ENCODE measurements at places on chromosomes 3 and 15.

- no peak for DNase-seq
Measured at GRCh38 chr3:36543276-36543997, 163.1 kb downstream of the STAC start.

- DNase-seq = no peak
Measured at GRCh38 chr3:32508711-32509110, 6.1 kb upstream of the CMTM6 start.

- DNase-seq = no peak
Measured at GRCh38 chr3:16302082-16302631, 37.1 kb downstream of the OXNAD1 start.

DNA sequence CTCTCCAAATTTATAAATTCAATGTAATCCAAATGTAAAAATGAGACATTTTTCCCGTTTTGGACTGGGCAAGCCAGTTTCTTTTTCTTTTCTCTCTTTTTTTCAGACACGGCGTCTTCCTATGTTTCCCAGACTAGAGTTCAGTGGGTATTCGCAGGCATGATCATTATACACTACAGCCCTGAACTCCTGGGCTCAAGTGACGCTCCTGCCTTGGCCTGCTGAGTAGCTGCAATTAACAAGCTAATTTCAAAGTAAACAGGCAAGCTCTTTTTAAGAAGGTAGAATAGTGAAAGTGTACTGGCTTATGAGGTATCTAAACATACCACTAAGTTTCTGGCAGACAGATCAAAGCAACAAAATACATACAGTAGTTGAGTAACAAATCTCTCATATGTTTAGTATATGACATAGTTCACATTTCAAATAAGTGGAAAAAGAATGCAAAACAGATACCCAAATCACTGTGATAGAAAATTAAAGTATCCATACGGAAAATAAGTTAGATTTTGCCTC is 13.5 kb downstream of the HIGD1A start:
- no peak for DNase-seq

GRCh38 chr15:52730173-52730572 is 51.0 kb upstream of the ATOSA start:
- peak; percentile 73 for DNase-seq

GRCh38 chr15:31327669-31328427 is 1.2 kb downstream of the KLF13 start:
- DNase-seq = peak; percentile 72

- DNase-seq = no peak
Measured at GRCh38 chr15:100923902-100924301, 4.7 kb downstream of the LRRK1 start.

- DNase-seq = no peak
Measured at GRCh38 chr15:79381593-79381992, 50.5 kb upstream of the MINAR1 start.

DNA sequence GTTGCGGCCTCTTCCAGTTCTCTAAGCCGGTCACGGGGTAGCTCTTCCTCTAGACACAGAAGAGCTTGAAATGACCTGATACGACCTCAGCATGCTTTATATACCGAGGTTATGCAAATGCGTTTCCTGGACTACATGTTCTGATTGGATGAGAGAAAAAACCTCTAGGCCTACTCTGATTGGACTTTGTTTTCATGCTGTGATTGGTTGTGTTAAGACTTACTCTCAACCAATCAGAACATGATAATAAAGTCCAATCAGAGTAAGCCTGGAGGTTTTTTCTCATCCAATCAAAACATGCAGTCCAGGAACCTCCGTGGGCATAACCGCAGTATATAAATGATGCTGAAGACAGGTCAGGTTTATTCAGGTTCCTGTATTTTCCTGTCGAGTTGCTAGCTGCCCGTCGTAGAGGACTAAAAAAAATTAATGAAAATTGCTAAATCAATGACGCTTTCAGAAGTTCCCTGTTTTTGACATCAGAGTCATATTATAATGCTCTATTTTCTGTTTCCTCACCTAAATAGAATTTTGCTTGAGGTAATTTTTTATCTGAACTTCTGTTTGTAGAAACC is 177.4 kb downstream of the POTEB3 start:
- no peak for DNase-seq

GRCh38 chr3:67858492-67858891 is 204.1 kb upstream of the SUCLG2 start:
- no peak for DNase-seq

GRCh38 chr3:161557445-161558150 is 61.0 kb downstream of the OTOL1 start:
- no peak for DNase-seq

- no peak for DNase-seq
Measured at GRCh38 chr3:35426366-35426958, 212.9 kb upstream of the ARPP21 start.

DNA sequence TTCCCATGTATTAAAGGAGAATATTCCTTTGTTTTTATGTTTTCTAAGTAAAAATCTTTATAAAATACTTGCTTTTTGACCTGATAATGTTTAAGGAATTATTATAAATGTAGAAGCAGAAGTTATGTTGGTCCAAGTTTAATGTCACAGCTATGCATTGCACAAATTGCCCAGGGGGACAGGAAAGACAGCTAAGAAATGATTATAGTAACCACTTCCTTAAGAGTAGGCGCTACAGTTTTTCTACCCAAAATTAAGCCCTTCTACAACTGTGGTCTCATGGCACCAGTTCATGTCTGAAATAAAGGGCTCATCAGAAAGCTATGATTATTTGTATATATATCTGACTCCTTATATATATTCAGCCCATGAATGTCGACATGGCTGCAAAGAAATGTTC is 176.4 kb downstream of the GBE1 start:
- DNase-seq = no peak

GRCh38 chr3:170760174-170760526 is 109.8 kb downstream of the RPL22L1 start:
- no peak for DNase-seq

GRCh38 chr3:178950676-178951075 is 120.9 kb downstream of the ZMAT3 start:
- DNase-seq = no peak

DNA sequence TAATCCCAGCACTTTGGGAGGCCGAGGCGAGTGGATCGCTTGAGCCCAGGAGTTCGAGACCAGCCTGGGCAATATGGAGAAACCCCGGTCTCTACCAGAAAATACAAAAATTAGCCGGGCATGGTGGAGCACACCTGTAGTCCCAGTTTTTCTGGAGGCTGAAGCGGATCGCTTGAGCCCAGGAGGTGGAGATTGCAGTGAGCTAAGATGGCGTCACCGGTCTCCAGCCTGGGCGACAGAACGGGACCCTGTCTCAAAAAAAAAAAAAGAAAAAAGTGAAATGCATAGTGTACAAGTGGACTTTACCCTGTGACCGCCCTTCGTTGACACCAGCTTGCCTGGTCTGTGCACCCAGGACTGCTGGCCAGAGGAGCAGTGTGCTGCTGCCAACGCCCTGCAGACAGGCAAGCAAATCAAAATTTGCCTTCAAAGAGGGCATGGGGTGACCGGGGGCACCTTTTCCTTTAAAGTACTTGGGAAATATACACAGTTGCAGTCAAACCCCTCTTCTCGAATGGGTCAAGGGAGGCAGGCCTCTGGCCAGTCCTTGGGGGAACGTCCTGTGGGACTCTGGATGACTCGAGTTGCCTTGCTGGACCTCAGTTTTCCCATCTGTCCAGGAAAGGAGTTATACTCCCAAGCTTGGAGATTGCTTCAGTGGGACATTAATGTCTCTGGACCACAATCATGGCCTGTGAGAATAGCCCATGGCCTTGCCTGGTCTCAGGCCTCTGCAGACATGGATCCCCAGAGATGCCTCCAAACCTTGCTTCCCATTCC is 1.0 kb downstream of the XYLB start:
- DNase-seq = no peak

- DNase-seq = no peak
Measured at GRCh38 chr15:89876396-89877082, 17.3 kb downstream of the AP3S2 start.

DNA sequence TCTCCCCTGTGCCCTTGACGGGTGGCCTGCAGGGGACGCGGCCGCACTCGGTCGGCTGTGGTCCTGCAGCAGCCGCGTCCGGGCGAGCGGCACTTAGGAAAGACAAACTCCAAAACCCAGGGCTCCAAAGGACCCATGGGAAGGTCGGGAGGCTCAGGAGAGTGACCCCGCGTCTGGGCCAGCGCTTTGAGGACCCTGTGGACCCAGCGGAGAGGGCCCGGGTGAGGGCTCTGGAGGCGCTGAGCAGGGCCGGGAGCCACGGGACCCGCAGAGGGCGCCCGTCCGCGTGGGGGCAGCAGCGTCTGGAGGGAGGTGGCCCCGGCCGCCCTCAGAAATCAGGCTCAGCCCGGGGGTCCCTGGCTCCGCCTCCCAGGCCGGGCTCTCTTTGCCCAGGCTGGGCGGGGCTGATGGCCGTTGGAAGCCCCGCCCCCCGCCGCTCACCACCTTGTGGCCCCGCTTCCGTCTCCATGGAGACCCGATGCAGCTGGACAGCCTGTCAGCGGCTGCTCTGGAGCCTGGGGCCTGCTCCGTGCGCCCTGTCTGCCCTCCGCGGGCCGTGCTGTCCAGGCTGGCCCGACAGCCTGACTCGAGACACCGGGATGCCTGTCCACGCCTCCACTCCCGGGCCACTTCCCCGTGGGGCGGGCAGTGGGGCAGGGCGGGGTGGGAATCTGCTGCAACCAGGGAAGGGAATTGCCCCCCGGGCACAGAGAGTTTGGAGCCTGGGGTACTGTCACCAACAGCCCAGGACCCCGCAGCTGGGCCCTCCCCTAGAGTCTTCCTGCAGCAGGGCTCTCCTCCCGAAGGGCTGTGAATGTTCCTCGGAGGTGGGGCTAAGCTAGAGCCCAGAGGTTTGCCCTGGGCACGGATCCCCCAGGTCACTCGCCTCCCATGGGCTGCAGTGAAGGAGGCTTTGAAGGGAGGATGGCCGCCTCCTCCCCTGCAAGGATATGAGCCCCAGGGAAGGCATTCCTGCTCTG is 34.8 kb upstream of the RPL32 start:
- DNase-seq = peak; percentile 24

GRCh38 chr3:183446838-183447205 is 18.4 kb upstream of the MCF2L2 start:
- no peak for DNase-seq

DNA sequence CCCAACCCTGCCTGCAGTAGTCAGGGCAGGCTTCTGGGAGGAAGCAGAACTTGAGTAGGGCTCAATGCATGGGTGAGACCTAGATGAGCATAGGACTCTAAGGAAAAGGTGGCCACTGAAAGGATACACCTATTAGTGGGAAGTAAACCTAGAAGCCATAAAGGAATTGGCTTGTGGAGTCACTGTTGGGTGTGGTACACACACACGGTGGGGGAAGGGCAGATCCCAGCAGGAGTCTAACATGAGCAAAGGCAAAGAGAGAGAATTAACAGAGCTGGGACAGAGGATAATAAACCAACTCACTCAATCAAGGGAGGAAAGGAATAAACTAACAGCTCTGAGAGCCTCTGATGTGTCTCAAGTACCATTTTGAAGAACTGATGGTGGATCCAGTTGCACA is 23.1 kb downstream of the DAPK2 start:
- no peak for DNase-seq

- DNase-seq = no peak
Measured at GRCh38 chr3:105284876-105285275, 81.8 kb upstream of the ALCAM start.

DNA sequence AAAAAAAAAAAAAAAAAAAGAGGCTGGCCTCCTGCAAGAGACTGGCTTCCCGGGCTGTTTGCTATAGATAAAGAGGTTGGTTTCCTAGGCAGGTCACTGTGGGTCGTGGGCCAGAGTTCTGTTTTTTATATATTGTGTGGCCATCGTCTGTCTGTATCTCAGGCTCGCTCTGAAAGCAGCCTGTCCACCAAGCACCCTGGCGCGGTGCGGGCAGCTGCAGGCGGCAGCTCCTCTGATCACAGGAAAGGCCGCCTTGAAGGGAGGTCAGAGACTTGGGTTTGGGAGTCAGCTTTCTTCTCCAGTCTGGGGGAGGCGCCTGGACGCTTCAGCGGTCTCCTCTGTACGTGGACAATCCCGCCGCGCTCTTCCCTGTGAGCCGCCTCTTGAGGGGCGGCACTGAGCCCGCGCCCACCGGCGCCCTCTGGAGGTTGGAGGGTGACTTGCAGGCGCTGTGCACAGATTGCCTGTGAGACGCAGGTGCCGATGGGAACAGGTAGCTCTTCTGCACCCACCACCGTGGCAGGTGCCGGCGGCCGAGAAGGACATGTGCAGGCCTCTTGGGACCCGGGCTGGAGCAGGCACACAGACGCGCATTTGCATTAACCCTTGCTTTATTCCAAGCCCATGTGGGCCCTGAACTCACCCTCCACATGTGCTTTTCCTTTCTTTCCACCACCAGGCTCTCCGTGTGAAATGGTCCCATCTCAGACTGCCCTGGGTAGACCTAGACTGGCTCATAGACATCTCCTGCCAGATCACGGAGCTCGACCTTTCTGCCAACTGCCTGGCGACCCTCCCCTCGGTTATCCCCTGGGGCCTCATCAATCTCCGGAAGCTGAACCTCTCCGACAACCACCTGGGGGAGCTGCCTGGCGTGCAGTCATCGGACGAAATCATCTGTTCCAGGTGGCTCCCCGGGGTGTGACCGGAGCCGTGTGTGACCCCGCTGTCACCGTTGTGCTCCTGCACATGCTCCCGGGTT is 89.3 kb downstream of the LRRK1 start:
- peak; percentile 85 for DNase-seq

GRCh38 chr3:128624526-128625138 is 26.0 kb downstream of the RPN1 start:
- DNase-seq = no peak

DNA sequence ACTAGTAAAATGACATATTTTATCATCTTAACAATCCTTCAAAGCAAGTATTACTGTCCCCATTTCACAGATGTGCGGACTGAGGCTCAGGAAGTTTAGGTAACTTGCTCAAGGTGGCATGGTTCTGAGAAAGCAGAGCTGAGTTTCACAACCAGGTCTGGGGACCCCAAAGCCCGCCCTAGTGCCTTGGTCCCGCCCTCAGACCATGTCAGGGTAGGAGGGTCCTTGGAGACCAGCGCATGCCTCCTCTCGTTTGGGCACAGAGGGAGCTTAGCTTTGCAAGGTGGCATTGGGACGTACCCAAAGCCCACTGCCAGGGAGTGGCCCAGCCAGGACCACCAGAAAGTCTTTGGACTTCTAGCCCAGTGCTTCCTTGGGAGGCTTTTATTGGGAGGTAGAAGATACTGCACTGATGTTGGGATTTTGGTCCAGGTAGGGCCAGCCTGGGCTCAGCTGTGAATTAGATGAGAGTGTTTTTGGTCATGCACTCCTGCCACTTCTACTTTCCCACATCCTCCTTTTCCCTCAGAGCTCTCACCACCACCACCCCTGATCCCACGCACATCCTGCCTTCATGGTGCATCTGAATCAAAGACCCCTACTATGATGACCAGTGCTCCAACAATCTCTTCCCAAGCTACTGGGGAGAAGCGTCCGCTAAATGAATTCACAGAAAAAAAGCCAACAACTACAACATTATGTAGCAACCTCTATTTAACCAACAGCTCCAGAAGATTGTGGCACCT is 307.9 kb downstream of the TLE3 start:
- no peak for DNase-seq
